ENCODE measurements at places on chromosomes 13 and 19. TPM values are rescaled to one million over a fixed set of nuclear protein-coding genes. Genes with fewer than 3 reads are reported as not detected.
A peak's percentile ranks its signal among the peaks of the same experiment; 100 is the strongest.

Gene KIR3DL2
- not detected for total RNA-seq

Gene PROSER3
- total RNA-seq: 14.8 TPM

Gene KCTD12
- 194 TPM for total RNA-seq

Gene CYP2F1
- not detected for total RNA-seq

Gene NUFIP1
- 3.0 TPM for total RNA-seq

Gene PDX1
- not detected for total RNA-seq

Gene EBI3
- not detected for total RNA-seq

Gene COX7A1
- 1.2 TPM for total RNA-seq

Gene KLF1
- 2.2 TPM for total RNA-seq

Gene NTN5
- total RNA-seq: 0.07 TPM

DNA sequence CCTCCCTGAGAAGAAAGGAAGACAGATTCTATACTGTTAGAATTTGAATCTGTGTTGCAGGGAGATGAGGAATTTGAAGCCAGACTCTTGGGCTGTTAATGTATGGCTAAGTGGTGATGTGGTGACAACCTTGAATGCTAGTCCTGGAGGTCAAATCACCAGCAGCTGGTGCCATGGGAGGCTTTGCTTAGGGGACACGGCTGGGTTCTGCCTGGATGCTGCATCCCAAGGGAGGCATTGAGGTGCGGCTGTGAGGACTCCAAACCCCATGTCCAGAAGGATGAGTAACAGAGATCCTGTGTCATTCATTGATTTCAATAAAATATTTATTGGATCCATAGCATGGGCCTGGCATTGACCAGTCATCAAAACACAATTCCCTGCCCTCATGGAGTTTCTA is 42.3 kb downstream of the RFX2 start:
- no peak for DNase-seq

- no peak for DNase-seq
Observed at GRCh38 chr19:47581605-47582319, 8.8 kb upstream of the ZNF541 start.

DNA sequence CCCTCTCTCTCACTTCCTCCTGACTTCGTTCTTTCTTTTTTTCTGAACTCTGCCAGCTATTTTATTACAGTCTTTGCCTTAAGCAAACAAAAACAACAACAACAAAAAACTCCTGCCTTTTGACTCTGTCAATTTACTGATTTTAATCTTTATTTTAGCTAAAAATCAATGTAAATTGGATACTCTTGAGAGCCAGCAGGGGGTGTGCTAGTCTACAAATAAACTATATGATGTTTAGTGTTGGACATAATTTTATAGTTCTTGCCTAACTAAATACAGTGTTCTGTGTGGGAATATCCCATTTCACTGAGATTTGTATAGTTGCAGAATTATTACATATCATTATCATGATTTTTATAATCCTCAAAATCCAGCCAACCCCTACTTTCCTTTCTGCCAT is 1199.9 kb upstream of the SPRY2 start:
- DNase-seq: peak; percentile 1

DNA sequence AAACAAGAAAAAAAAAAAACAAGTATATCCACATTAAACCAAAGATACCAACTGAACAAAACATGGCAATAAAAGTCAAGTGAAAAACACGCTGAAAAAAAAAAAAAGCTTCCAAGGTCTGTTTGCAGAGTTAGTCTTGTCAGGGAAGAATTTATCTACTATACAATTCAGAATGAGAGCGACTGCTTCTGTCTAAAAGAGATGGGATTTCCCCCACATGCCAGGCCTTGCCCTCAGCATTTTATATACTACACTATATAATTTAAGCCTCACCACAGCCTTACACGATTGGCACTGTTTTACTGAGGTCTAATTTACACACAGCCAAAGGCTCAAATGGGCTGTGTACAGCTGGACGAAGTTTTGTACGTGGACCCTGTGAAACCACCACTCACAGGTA is 67.3 kb downstream of the FOXO1 start:
- DNase-seq: no peak

DNA sequence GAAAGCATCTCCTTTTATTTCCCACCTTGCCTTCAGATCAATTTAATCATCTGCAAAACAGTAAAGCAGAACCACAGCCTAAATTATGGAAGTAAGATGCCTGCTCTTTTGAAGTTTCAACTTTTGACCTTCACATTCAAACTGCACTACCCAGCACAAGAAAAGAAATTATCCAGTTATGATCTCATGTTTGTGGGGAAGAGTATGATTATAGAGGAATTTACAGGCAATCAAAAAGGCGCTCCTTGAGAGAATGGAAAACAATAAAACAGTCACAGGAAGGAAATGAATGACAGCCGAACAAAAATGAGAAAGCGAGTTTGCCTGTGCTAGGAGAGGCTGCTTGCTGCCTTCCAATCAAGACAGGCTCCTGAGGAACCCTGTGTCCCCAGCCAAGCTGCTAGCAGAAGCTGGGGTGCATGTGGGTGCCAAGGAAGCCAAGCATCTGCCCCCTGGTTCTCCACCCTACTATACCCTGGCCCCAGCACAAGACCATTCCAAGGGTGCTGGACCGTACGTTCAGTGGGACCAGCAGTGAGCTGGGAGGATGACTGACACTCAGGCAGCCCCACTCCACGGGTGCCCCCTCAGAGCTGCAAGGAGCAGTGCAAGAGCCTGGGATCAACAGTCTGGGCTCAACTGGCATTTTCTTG is 47.8 kb downstream of the PEPD start:
- DNase-seq: peak; percentile 21

- DNase-seq: peak; percentile 84
Observed at GRCh38 chr19:36032251-36033104, at the start of gene CLIP3. Gene CLIP3 (minus strand): TSS chr19:36032873. CDS start chr19:36032357, 516 bp downstream.

DNA sequence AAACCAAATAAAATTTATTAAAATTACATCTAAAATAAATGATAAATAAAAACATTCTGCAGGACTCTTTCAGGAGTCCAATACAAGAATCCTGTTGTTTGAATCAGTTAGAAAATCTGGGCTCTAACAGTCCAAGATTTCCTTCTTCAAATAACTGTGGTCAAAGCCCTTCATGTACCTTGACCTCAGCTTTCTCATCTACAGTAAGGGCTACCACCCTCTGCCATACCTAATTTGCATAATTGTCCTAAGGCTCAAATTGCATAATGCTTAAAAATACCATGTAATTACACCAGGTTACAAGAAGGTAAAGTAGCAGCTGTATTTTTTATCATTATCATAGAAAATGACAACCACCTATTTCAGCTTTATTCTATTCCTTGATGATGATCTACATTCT is 54.3 kb downstream of the XPO4 start:
- DNase-seq: no peak

DNA sequence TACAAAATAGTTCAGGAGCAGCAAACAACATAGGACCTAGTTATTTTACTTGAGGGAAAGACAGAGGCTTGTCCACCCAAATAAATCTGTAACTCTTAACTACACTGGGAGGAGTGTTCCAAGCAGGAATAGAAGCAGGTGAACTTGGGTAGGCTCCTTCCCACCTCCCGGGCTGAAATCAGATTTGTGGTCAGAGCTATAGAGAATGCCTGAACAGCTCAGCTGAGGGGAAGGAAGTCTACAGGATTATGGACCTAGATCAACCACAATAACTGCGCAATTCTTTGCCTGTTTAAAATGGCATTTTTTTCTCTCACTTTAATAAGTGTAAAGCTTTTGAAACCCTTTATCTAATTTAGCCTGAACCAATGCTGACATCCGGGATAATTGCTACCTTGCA is 73.5 kb upstream of the IRS2 start:
- no peak for DNase-seq

DNA sequence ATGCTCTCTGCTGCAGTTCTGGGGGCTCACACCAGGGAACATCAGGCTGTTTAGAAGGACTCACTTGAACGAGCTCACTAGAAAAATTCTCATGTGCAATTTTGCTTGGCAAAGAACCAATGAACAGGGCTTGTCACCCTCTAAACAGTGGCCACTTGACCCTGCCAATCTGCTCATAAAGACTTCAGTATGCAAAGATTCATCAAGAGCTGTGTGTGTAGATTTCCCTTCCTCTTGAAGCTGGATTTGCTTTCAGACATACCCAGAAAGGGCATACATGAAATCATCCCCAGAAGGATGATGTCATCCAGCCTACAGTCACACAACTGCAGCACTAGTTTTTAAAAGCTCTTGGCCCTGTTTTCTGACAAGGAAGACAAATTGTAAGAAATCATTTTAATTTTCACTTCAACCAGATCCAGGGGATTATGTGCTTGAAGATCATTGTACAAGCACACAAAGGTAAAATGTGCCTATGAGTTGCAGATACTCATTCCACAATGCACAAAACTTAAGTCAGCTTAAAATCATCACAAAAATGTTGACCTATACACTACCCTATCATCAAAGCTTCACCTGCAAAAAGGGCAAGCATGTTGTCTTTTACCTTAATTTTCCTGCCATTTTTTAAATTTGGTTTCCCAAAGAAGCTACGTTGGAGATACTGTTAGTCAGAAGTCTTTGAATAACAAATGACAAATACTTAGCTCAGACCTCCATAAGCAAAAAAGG is 5.2 kb upstream of the STK24 start:
- peak; percentile 46 for DNase-seq

- no peak for DNase-seq
Observed at GRCh38 chr13:65414187-65414586, 1815.9 kb downstream of the PCDH9 start.

DNA sequence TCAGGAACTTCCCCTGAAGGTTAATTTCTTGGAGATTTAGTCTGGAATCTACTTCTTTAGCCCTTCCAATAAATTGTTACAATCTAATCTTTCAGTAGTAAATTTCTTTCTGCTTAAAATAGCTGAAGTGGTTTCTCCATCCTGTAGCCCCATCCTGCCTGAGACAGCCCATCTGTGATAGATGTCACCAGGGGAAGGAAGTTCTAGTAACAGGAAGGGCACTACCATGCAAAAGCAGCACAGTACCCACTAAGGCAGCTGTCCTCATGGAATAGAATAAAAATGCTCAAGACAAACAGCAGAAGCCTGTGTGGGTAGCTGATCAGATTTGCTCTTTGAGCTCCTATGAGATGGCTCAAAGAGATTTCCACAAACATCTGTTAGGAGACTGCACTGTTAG is 1036.5 kb downstream of the SLITRK5 start:
- DNase-seq: no peak

DNA sequence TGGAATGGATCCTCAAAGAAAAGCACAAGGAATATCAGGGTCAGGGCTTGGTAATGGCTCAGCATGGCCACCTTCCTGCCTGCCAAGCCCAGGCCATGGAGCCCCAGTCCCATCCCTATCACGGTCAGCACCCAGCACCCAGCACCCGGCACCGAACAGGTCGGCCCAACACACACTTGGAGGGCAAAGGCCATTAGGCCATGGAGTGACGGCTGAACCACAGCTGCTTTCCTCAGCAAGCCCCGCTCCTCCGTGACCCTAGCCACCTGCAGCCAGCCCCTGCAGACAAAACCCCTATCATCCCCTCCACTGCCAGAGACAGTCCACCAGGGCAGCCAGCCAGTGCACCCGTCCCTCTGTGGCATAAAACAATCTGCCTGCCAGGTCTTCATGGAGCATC is 20.6 kb downstream of the PEPD start:
- DNase-seq: no peak

- DNase-seq: no peak
Observed at GRCh38 chr13:40666933-40667621, 636 bp upstream of the FOXO1 start.

GRCh38 chr13:44932171-44932849 is 57.0 kb downstream of the NUFIP1 start:
- no peak for DNase-seq

Data from cardiac muscle cell (in vitro differentiated cells and primary cell).